Frontal cortex (tissue), 4 donors: ENCODE measurements at places on chromosomes 13 and 19. TPM values are rescaled to one million over a fixed set of nuclear protein-coding genes. Genes with fewer than 3 reads are reported as not detected.

Gene ZIM2
- total RNA-seq = 4.5 TPM

Gene ZNF14
- total RNA-seq = 28.1 TPM

Gene NUMBL
- total RNA-seq = 16.7 TPM

DNA sequence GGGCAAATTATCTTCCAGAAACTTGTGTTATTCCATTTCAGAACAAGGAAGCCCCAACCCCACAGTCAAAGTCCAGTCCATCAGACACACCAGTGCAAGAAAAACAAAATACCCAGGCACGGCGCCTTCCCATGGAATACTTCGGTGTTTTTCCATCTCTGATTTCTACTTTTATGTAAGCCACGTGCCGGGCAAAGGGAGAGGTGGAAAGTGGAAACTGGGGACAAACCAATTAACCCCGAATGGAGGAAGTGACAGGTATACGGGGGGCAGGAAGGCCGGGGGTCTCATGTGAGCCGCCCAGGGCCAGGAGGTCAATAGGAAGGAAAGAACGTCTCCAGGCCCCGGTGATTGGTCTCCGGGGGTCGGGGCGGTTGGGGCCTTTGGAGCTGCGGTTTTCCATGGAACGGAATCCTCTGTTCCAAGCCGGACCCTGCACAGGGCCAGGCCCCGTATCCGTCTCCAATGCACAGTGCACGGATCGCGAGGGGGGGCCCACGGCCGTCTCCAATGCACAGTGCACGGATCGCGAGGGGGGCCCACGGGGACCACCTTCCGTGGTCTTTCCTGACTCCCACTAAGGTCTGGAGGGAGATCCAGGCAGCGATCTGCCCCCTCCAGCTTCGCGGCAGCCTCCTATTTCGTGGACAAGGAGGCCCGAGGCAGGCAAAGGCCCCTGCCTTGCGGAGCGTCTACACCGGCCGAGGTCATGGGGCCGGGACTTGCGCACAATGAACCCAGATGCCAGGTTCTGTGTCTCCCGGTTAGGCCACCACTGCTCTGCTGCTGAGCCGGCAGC is 79.7 kb downstream of the GADD45B start:
- DNase-seq = no peak

GRCh38 chr13:31011901-31012654 is 79.6 kb downstream of the TEX26 start:
- no peak for DNase-seq

- no peak for DNase-seq
Observed at GRCh38 chr19:52190487-52191293, 838 bp downstream of the PPP2R1A start.

- no peak for DNase-seq
Observed at GRCh38 chr13:49278211-49278610, 30.5 kb downstream of the CDADC1 start.

GRCh38 chr13:36829753-36830152 is 10.7 kb downstream of the RFXAP start:
- no peak for DNase-seq

- DNase-seq = no peak
Observed at GRCh38 chr19:49570997-49571676, 9.2 kb downstream of the NOSIP start.

GRCh38 chr13:29978211-29978610 is 127.8 kb upstream of the UBL3 start:
- DNase-seq = no peak

- DNase-seq = peak; percentile 58
Observed at GRCh38 chr19:29528946-29529645, 3.3 kb downstream of the VSTM2B start.

- DNase-seq = no peak
Observed at GRCh38 chr13:28611654-28612131, 47.2 kb upstream of the POMP start.

- DNase-seq = no peak
Observed at GRCh38 chr13:48784916-48785548, 131.3 kb downstream of the CYSLTR2 start.

GRCh38 chr19:16073988-16074387 is 2.3 kb upstream of the TPM4 start:
- peak; percentile 37 for DNase-seq

- no peak for DNase-seq
Observed at GRCh38 chr13:31274390-31274789, 74.6 kb downstream of the B3GLCT start.

- DNase-seq = no peak
Observed at GRCh38 chr13:38542601-38543000, 144.3 kb upstream of the FREM2 start.

DNA sequence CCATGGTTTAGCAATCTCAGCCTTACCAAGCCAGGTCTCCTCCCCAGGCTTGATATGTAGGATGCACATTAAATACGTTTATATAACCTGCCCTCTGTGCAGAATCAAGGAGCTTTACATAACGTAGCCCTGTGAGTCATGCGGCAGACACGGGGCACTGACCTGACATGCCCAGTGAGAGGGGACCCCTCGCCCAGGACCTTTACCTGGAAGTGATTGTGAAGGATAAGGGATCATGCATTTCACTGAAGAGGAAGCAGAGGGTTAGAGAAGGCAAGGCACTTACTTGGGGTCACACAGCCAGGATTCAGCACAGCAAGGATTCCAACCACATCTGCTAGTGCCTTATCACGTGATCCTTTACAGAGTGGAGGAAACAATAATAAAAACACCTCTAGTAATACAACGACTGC is 18.9 kb upstream of the FOSB start:
- DNase-seq = no peak

DNA sequence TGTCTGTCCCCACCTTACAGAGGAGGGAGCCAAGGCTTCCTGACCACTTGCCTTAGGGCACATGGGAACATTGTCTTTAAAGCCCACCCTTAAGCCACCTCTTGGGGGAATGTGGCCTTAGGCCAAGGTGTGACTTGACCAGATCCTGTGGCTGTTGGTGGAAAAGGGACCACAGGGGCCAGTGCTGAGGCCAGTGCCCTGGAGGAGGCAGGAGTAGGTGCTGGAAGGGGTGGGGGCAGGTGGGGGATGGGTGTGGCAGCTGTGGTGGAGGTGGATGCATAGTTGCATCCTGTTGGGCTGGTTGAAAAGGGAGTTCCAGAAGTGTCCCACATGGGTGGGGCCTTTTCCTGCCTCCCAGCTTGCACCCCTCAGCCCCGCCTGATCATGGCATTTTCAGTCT is 44.8 kb downstream of the DNM2 start:
- DNase-seq = no peak

DNA sequence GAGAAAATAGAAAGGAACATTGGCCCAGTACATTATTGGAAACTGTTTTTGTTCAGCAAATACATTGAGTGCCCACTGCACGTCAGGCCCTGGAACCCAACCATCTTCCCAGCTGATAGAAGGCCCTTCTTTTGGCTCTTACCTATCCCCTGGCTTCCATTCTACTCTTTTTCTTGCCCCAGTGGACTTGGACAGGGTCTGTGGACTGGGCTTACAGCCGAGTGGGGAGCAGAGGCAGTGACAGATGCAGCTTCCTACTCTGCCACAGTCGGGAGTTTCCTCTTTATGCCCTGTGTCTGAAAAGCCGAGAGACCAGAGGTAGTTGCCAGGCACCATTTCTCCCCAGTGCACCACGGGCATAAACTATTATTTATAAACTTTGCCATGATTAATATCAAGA is 70.4 kb downstream of the ARHGAP35 start:
- DNase-seq = no peak

DNA sequence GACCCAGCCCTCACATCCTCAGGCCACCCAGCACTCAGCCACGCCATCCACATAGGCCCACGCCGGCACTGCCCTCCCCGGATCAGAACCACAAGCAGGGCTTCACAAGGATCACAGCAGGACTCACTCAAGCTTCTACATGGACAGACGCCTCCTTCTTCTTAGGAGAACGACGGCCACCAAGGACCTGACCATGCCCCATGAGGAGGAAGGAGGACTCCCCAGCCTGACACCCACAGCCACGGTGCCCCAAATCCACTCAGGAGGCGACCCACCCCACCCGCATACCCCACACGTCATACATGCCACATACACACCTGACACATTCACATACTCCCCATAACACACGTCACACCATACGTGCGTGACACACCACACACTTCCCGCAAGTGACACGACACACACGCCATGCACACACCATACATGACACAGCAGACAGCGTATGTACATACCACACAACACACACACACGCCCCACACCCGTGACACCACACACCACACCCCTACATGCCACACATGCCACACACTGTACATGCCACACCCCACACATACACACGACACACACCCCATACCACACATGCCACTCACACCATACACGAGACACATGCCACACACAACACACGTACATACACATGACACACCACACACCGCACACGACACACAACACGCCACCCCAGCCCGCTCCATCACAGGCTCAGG is 50.4 kb downstream of the MLLT1 start:
- DNase-seq = no peak
